ENCODE measurements at places on chromosomes 4 and X. TPM values are rescaled to one million over a fixed set of nuclear protein-coding genes. Genes with fewer than 3 reads are reported as not detected.

C4orf50 gene
- total RNA-seq, result 2.3 TPM

TMSB15A gene
- total RNA-seq, result not detected

SOWAHB gene
- total RNA-seq, result not detected

FAM47E gene
- total RNA-seq, result 0.72 TPM

PAGE2 gene
- not detected for total RNA-seq

GRCh38 chr4:5572114-5572513 lies 136.2 kb downstream of the EVC2 start:
- no peak for DNase-seq

- no peak for DNase-seq
Observed at GRCh38 chr4:14943749-14944148, 58.5 kb upstream of the CPEB2 start.

GRCh38 chrX:13901354-13901753 lies 84.5 kb upstream of the GPM6B start:
- no peak for DNase-seq

- no peak for DNase-seq
Observed at GRCh38 chr4:168715896-168716295, 219.0 kb downstream of the PALLD start.

Measured in T-helper 17 cell (primary cell).